ENCODE measurements at places on chromosomes 16 and 17.
A peak's percentile ranks its signal among the peaks of the same experiment; 100 is the strongest.

- DNase-seq: no peak
Measured at GRCh38 chr16:11104168-11105037, 151.6 kb downstream of the SOCS1 start.

DNA sequence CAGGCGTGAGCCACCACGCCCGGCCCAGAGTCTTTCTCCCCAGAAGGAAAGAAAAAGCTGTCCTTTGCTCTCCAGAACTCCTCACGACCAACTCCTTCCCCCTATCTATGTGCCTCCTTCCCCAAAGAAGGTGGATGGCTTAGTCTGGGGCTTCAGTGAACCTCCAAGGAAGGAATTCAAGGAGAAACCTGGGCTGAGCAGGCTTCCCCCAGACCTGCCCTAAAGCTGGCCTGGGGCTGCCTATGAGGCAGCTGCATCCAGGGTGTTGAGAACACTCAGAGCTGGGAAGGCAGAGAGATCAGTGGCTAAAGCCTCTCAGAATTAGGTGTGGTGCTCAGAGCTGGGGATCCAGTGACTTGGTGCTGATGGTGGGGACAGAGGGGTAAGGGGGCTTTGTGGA lies 3.8 kb downstream of the ACSF2 start:
- DNase-seq: no peak

- DNase-seq: peak; percentile 76
Measured at GRCh38 chr17:38868817-38869525, 887 bp upstream of the LASP1 start.

- DNase-seq: no peak
Measured at GRCh38 chr17:73513426-73513825, 130.8 kb downstream of the SDK2 start.

GRCh38 chr16:87929986-87930385 lies 6.3 kb downstream of the CA5A start:
- no peak for DNase-seq
